ENCODE measurements at places on chromosomes 3 and 15.

GRCh38 chr3:21668012-21668411, 83.0 kb downstream of the ZNF385D start:
- no peak for DNase-seq

DNA sequence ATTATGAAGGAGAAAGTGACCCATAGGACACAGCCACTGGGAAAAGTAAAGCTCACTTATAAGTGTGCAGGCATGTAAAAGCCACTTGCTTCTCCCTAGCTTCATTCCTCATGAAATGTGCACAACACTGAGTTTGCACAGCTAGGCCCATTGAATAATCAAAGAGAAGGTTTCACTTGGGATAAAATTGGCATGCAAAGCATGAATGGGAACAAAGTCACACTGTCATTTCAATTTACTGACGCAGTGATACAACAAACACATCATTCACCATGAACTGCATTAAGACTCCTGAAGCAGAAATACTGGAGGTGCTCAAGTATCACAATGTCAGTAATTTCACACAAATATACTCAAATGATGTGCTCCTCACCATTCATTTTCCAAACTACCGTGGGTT, 61.1 kb downstream of the KCNMB2 start:
- no peak for DNase-seq

DNA sequence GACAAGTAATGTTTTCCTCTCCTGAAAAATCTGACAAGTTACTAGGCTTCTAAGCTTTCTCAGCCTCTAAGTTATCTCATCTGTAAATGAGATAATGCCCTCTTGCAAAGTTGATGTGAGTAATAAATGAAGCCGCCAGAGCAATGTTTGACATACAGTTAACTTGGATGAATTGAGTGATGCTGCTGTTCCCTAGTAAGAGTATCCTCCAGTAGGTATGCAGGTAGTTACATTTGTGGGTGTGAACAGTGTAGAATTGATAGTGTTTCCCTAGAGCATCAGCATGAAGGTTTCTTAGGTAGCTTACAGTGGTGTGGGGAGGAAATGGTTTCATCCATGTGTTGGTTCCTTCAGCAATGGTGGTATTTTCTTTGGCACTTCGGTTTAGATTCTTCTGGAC, 3.4 kb downstream of the ATP2C1 start:
- DNase-seq: no peak

DNA sequence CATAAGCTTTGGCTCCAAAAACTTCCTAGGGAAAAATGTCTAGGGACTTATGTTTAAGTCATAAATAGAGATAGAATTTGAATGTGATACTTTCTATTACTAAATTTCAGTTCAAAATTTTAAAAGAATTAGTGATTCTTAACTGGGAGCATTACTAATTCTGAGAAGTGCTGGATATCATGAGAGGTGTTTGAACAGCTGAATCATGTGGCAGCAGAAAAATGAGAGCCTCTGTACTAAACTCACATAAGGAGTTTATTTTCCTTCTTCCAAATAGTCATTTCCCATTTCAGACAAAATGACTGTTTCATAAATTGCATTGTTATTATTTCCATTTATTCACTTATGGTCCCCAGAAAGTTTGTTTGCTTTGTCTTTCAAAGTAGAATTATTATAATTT, 62.7 kb downstream of the SLMAP start:
- no peak for DNase-seq

GRCh38 chr3:193942516-193943055, 193.4 kb upstream of the HES1 start:
- no peak for DNase-seq

GRCh38 chr15:77516786-77517185, 96.1 kb downstream of the HMG20A start:
- no peak for DNase-seq

- no peak for DNase-seq
Measured at GRCh38 chr15:52427804-52428203, 100.9 kb downstream of the MYO5A start.

DNA sequence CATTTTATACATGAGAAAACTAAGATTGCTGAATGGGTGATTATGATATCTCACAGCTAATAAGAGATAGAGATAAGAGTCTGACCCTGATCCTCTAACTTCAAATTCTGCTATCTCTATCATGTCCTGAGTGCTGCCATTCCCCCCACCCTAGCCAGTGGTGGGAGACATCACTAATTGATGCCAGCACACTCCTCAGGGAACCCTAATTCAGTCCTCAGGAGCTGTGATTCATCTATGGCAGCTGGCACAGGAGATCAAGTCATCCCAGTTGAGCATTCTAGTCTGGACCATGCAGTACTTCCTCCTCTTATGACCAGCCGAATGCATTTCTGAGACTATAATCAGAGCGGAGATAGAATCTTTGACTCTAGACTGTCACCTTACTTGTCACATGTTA, 71.9 kb downstream of the SYNM start:
- no peak for DNase-seq

DNA sequence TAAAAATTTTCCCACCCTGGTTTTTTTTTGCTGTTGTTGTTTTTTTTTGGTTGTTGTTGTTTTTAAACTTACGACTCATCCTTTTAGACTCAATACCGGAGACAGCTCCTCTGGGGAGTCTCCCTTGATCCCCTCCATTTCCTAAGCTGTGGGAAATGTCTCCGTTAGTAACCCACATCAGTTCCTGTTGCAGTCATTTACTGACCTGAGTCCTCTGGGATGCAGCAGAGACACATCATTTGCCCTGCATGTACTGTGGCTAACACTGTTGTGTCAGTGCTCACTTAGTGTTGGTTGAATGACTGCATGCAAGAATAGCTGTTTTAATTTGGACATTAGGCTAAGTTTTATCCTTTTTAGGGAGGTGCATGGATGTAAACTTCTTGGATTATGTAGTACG, 83.8 kb downstream of the MBNL1 start:
- no peak for DNase-seq

DNA sequence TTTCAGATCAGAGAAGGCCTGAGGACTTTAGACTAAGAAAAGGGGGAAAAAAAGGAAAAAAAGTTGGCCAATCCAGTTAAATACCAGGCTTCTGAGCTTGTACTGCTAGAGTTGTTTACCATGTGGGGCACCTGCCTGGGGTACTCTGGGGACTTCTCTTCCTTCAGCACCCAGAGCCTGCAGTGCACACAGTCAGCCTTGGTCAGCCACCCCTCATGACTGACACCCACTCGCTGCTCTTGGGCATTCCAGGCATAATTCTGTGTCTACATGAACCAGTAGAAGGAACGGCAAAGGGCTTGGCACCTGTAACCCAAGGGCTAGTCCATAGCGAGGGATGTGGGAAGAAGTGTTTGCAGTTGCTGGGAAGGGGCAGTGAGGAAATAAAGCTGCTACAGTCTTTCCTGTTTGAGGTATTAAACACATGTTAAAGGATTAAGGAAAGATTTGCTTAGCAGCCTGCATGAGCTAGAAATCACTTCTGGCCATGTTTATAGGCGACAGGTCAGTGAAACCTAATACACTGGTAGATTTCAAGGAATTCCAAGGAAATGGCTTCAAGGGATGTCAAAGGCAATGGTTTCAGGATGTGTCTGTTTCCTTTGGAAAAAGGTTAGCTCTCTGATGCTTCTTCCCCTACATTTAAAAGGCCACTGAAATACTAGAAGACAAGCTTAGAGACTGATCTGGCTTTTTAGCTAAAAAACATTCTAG, 232.5 kb downstream of the CHST2 start:
- no peak for DNase-seq

GRCh38 chr15:42490291-42490670, 660 bp downstream of the ZNF106 start:
- no peak for DNase-seq

DNA sequence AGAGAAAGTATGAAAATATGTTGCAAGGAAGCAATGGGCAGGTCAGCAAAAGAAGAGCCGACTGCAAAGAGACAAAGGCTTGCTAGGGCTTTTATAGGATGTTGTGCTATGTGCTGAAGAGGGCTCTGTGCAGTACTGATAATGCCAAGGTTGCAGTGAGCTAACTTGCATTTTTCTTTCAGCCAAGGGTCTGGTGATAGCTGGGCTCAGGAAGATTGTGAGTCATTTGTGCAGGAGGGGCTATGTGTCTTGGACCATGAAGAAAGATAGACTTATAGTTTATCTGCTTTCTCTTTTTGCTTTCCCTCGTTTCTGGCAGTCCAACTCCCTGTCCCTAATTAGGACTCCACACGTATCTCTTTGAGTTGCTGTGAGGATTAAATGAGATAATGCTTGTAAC, 64.5 kb upstream of the LRIG1 start:
- DNase-seq: no peak

DNA sequence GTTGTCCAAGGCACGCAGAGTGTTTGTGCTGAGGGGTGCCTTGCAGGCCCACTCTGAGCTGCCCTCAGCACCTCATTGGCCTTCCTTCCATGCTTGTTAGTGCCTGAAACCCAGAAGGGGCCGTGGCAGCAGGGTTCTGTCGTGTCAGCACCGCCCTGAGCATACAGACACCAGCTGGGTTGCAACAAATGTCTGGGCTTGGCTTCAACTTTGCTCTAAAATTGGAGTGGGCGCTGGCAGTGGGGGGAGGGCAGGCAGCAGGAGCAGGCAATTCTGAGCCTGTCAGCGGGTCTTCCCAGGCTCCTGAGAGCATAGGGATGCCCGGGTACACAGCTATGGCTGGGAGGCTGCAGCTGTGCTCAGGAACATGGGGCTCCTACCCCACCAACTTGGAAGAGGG, 464.3 kb downstream of the EPHA3 start:
- no peak for DNase-seq

DNA sequence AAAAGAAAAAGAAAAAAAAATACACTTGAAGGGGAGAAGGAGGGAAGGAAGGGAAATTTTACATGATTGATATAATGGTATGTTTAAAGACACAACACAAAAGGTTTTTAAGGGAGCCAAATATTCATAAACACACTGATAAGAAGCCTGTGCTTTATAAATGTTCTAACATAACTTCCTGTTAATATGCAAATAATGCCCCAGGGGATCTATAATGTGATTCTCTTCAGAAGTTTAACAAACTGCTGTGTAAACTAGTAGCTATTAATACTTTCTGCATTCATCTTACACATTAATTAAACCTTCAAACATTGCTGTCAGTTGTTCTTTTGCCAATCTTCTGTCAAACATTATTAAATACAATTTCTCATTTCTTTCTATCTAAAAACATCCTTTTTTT, 231.6 kb downstream of the TJP1 start:
- DNase-seq: no peak

- DNase-seq: no peak
Measured at GRCh38 chr15:48063411-48063985, 57.3 kb upstream of the SLC24A5 start.

DNA sequence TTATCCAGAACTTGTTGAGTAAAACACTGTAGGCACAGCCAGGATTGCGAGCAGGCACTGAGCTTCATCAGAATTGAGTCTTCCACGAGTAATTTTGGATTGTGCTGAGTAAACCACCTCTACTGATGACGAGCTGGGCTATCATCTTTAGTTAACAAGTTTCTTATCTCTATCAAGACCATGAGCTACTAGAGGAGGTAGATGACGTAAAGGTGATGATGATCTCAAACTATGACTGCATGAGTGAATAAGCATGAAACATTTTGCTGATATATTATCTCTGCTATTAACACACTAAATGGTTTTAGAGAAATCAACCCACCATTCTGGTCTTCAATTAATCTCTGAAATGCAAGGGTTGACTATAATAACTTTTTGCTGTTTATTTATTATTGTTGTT, 506.0 kb downstream of the GBE1 start:
- DNase-seq: no peak

DNA sequence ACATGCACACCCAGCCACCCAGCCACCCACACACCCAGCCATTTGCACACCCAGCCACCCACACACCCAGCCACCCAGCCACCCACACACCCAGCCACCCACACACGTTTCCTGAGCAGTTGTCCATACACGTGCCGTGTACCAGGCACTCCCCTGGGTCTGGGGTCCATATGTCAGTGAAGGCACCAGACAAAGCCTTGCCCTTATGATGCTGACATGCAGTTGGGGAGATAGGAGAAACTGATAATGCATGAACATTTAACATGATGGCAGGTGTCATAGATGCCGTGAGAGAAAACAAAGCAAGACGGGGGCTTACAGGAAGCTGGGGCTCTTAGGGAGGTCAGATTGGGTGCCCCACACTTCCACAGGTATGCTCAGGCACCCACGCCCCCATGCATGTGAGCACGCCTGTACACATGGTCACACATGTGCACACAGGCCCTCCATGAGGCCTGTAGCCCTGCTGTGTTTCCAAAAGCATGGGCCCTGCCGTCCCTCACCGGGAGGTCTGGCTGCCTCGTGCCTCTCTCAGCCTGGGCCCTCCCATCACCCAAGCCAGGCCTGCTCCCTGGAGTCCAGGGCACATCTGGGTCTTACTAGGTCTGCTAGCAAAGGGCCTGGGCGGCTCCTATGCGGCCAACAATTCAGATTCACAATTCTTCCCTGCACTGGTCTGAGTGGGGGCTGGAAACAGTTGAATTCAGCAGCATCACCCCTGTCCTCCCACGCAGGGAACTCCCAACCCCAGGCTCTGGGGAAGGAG, 3.6 kb upstream of the DNAJB8 start:
- no peak for DNase-seq

DNA sequence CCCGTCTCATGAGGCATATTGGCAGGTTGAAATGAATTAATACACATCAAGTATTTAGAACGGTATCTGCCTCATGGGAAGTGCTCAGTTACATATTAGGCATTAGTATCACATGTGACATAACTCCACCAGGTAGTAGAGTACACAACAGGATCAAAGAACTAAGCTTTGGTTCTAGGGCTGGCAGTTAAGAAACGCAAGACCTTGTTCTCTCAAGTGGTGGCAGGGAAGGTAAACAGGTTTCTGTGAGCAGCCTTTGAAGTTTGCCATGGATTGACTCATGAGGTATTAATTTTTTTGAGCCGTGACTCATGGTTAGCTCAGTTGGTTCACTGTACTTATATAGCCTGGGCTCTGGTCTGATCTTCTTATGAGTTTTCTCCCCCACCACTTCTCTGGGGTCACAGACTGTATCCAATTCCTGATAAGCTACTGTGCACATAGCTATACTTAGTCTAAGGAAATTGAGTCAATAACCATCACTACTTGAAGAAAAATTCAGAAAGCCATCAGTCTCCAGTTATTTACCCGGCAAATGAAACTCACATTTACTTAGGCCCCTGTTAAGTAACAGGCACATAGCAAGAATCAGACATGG, 155.6 kb upstream of the STT3B start:
- DNase-seq: peak; percentile 31

DNA sequence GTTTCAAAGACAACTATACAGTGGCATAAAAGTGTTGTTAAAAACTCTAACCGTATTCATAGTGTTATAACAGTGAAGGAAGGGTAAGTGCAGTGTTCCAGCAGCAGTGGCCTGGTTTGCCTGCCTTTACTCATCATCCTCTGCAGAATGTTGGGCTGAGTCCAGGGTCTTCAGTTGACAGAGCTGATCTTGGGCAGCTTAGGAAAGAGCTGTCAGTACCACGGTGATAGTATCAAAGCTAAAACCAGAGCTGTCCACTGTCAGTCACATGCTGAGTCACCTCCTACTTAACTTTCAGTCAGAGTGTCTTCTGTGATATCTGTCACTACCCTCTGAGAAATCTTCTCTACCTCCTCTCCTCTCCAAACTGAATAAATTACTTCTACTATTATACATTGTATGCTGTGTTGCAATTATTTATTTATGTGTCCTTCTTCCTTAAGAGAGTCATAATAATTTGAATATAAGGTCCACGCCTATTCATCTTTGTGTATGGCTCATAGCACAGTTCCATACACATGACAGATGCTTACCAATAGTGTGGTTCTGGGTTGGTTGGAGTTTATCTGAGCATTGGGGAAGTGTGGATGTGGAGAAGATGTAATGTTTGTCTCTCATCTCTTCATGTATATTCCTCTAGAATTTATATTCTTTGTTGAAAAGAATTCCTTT, 242.1 kb downstream of the ZIC1 start:
- no peak for DNase-seq
